ENCODE measurements at places on chromosomes 16 and 17.

DNA sequence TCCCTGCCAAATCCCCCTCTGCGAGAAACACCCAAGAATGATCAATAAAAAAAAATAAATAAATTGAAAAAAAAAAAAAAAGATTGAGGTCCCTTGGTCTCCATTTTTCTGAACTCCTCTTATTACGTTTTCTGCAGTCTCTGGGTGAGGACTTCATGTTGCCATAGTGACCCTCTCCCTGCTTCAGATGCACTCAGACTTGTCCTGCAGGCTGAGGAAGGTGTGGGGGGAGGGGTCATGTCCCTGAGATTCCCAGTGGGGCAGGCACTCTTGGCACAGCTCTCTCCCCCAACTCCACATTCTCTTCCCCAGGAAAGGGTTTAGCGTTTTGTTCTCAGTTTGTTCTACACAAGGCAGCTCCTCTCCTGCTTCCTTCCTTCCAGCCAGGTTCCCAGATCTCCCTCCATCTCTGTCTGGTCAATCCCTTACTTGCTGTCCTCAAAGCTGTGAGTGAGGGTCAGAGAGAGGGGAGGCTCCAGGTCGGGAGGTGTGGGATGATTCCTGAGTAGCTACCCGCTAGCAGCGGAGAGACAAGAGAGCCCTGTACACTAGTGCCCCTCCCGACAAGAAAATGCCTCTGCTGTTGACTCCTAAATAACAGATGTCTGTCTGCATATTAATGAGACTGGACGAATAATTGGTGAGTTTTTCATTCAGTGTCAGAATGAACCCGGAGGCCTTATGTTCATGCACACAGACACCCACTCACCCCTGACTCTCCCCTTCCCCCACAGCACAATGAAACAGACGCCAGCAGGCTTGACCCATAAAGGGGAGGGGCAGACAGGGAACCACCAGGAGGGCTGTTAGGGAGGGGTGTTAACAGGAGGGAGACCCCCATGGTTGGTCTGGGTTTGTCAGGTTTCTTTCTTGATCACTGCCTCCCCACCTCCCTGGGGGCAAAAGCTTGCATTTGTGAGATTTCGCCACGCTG, 9.2 kb downstream of the RND2 start:
- peak; percentile 88 for DNase-seq

DNA sequence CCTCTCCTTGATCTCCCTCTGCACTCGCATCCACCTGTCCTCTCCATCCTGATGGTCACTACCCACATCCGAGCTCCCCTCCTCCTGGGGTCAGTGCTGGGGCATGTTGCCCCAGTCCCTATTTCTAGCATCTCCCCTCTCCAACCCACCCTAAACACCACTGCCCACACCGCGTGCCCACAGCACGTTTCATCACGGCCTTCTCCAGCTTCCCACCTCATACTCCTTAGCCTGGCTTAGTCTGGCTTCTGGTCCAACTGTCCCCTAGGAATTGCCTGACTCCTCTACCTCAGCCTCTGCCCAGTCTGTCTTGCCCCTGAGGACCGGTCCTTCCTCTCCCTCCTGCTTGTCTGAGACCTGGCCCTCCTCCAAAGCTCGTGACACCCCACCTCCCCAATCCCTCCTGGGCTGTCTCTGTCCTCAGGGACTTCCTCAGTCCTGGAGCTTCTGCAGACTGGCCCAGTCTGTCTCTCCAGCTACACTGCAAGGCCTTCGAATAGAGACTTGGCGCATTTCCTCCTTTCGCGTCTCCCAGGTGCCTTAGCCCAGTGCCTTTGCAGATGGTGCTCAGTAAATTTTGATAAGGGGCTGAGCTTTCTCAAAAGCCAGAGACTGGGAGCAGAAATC, 4.9 kb downstream of the ALOX15 start:
- no peak for DNase-seq

- no peak for DNase-seq
Measured at GRCh38 chr16:69542974-69543373, 22.8 kb upstream of the NFAT5 start.

DNA sequence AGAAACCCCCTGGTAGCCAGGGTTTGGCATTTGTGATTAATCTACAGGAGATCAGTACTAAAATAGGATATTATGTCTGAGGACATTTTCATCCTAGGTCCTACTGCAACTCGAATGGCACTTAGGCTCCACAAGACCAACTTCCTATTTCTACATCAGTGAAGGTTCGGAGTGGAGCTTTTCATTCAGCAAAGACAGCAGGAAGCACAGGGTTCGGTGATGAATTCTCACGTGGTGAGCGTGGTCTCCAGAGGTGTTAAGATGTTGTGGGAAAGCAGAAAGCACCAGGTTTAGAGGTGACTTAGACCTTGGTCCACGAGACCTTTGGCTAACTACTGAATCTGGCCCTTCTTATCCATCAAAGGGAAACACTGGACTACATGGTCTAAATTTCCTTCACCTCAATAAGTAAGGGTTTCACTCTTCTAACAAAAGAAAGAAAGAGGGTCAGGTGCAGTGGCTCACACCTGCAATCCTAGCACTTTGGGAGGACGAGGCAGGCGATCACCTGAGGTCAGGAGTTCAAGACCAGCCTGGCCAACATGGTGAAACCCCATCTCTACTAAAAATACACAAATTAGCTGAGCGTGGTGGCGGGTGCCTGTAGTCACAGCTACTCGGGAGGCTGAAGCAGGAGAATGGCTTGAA, 13.9 kb upstream of the HELZ start:
- no peak for DNase-seq

DNA sequence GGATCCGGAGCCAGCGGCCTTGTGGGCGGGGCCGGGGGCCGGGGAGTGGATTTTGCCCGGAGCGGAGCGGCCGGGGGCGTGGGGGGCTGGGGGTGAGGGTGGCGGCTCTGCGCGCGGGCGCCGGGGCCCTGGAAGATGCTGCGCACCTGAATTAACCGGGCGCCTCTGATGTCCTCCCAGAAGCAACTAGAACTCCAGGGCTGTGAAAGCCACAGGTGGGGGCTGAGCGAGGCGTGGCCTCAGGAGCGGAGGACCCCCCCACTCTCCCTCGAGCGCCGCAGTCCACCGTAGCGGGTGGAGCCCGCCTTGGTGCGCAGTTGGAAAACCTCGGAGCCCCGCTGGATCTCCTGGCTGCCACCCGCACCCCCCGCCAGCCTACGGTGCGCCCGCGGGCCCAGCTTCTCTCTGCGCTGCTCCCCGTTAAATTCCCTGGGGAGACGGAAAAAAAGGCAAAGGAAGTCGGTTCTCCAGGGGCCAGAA, 549 bp downstream of the SLC26A11 start:
- peak; percentile 45 for DNase-seq

DNA sequence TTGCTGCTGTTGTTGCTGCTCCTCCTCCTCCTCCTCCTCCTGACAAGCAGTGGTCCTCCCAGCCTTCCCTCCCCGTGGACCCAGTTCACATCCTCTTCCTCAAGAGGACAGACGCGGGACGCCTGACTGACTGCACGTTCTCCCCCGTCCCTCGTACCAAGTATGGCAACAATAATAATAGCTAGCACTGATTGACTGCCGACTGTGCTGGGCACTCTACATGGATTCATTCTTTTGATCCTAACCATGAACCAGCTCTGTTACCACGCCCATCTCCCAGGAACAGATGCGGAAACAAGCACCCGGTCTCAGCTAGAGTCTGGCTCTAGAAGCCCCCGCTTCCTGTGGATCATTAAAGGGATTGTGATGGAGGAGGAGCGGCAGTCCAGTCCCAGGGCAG, 78.0 kb downstream of the GNAO1 start:
- no peak for DNase-seq

- DNase-seq = no peak
Measured at GRCh38 chr17:35021520-35022380, 41.4 kb downstream of the LIG3 start.

GRCh38 chr17:43024407-43025289, at the start of gene RND2:
Gene RND2, plus strand, starts transcription at chr17:43025231. Its CDS starts 117 bp downstream, at chr17:43025348.
- peak; percentile 96 for DNase-seq

DNA sequence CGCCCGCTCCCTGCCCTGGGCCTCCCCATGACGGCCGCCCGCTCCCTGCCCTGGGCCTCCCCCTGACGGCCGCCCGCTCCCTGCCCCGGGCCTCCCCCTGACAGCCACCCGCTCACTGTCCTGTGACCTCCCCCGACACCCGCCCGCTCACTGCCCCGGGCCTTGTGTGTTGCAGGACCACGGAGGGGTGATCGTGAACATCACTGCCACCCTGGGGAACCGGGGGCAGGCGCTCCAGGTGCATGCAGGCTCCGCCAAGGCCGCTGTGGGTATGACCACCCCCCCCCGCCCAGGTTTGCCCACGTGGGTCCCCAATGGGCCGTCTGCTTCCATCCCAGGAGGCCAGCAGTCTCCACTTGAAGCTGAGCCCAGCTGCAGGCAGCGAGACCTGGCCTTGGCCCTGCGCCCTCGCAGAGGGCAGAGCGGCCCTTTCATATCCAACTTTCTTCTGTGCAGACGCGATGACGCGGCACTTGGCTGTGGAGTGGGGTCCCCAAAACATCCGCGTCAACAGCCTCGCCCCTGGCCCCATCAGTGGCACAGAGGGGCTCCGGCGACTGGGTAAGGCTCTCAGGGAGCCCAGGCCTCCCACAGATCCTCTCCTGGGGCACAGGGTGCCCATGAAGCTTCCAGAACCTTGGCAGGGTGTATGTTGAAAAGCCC, 9.0 kb downstream of the DECR2 start:
- no peak for DNase-seq

- no peak for DNase-seq
Measured at GRCh38 chr16:75038036-75038858, 39.4 kb downstream of the ZNRF1 start.

- DNase-seq = peak; percentile 44
Measured at GRCh38 chr17:49681106-49681979, 3.4 kb upstream of the SPOP start.

DNA sequence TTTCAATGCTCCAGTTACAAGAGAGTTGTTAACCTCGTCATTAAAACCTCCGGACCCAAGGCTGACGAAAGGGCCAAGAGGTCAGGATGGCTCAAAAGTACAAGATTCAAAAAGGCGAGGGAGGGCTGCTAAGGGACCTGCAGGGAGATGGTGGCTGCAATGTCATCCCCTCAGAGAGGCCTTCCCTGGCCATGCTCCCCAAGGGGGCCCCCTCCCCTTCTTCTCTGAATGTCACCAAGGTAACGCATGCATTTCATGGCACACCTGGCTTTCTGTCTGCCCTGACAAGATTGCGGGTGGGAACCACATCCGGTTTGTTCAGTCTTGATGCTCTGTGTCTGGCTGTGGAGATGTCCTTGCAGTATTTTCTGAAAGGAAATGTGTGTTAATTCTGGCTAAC, 89.9 kb downstream of the C16orf78 start:
- DNase-seq = no peak

- DNase-seq = no peak
Measured at GRCh38 chr17:29874931-29875596, 55.0 kb downstream of the SSH2 start.

- no peak for DNase-seq
Measured at GRCh38 chr16:67249178-67250044, 632 bp downstream of the SLC9A5 start.

- peak; percentile 57 for DNase-seq
Measured at GRCh38 chr17:74514632-74515334, 16.5 kb downstream of the CD300LB start.

DNA sequence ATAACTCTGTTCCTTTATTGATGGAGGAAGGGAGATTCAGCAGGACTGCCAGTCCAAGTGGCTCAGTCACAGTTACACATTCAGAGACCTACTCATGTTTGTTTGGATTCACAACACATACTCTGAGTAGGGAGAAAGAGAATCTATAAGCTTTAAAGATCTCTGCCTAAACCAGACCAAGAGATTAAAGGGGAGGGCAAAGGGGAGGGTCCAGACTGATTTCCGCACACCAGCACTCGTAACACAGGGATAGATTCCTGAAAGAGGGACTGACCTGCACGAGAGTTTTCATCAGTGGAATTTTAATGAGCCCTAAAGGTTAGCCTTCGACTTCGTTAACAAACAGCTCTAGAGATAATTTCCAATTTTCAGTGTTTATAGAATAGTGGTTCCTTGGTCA, 71.7 kb upstream of the PMFBP1 start:
- peak; percentile 26 for DNase-seq

GRCh38 chr16:8768283-8768682, 29.2 kb downstream of the TMEM186 start:
- no peak for DNase-seq

DNA sequence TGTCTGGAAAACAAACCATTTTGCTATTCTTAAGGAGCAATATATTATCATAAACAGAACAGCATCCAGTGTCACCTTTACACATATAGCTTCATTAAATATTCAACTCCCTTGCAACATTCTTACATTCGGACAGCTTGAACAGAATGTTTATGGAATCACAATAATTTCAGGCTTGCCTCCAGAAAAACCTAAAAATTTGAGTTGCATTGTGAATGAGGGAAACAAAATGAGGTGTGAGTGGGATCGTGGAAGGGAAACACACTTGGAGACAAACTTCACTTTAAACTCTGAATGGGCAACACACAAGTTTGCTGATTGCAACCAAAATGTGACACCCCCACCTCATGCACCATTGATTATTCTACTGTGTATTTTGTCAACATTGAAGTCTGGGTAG, 51.4 kb downstream of the TBC1D26 start:
- DNase-seq = no peak

DNA sequence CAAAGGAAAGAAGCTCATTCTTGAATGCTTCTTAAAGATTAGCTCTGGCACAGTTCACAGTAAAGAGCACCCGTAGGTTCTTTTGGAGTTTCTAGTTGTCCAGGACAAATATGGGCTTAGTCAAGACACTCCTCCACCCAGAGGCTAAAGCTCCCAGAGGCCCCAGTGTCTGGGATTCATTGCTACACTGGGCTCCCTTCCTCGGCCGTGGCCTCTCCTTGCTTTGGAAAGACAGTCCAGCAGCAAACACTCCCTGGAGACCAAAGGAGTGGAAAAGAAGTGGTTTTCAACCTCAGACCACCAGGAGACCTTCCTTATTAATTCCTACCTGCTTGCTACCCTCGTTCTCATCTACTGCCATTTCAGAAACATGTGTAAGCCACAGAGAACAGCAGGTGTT, 17.1 kb downstream of the PHB1 start:
- DNase-seq = no peak
